ENCODE measurements at places on chromosomes 13 and 19.

DNA sequence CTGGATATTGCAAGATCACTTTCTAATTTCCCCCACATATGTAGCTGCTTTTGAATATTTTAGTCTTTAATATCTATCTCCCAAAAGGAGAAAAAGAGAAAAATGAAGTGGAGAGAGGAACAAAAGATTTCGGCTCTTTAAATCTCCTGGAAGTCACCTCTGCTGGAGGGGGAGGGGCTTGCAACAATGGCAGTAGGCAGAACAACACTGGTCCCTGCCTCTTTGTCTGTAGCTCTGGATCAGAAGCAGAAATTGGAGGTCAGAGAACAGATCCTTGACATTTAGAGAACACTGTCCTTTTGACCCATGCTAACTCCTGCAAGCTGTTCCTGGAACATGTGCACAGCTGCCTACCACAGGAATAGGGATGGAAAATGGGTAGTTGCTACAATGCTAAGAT, 86.7 kb upstream of the GPR12 start:
- DNase-seq: peak; percentile 48

- no peak for DNase-seq
These were observed 42.2 kb upstream of the TEX29 start for GRCh38 chr13:111278258-111278657.

DNA sequence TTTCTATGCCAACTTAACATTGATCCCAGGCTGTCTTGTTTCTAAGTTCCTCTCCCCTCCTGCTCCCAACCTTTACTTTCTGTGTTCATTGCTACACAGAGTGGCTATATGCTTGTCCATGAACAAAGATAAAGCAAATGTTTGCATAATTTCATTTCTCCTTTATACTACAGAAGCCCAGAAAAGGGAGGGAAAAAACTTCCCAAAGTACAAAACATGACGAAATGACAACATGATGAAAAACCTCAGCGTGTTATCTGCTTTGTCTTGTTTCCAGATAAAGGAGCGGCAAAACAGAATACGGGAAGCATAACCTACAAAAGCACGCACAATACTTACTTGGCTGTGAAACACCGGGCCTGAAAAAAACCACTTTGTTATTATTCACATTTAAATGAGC, 336.8 kb downstream of the DNAJC15 start:
- no peak for DNase-seq

GRCh38 chr13:40605573-40605972, 60.9 kb downstream of the FOXO1 start:
- no peak for DNase-seq

All from iPS-NIHi11 (cell line).